ENCODE measurements at places on chromosomes 12 and 14.

- DNase-seq, result no peak
Measured at GRCh38 chr12:73486256-73486655, 1051.4 kb upstream of the ATXN7L3B start.

DNA sequence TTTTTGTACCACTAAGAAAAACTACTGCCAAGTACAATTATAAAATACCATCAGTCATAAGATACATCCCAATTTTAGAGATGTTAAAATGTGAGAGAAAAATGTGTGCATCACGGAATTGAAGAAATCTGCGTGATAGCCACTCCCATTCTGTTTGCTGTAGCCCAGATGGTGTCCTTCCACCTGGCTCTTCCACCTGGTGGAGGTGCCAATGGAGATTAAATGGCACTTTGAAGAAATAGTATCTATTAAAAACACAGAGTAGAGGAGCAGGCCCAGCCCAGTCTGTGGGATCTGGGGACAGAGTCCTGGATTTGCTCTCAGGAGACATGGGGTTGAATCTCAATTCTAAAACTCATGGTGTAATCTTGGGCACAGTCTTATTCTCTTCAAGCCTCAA is 35.5 kb downstream of the TSPAN11 start:
- DNase-seq, result no peak

DNA sequence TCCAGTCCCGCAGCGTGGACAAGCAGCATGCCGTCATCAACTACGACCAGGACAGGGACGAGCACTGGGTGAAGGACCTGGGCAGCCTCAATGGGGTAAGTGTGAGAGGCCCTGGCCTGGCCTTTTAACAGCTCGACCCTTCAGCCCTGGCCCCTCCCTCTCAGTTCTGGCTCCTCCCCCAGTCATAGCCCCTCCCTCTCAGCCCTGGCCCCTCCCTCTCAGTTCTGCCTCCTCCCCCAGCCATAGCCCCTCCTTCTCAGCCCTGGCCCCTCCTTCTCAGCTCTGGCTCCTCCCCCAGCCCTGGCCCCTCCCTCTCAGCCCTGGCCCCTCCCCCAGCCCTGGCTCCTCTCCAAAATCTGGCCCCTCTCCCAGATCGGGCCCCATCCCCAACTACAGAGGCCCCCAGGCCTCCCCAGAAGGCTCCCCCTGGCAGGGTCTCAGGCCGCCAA is 11.2 kb downstream of the CEP170B start:
- DNase-seq, result no peak

DNA sequence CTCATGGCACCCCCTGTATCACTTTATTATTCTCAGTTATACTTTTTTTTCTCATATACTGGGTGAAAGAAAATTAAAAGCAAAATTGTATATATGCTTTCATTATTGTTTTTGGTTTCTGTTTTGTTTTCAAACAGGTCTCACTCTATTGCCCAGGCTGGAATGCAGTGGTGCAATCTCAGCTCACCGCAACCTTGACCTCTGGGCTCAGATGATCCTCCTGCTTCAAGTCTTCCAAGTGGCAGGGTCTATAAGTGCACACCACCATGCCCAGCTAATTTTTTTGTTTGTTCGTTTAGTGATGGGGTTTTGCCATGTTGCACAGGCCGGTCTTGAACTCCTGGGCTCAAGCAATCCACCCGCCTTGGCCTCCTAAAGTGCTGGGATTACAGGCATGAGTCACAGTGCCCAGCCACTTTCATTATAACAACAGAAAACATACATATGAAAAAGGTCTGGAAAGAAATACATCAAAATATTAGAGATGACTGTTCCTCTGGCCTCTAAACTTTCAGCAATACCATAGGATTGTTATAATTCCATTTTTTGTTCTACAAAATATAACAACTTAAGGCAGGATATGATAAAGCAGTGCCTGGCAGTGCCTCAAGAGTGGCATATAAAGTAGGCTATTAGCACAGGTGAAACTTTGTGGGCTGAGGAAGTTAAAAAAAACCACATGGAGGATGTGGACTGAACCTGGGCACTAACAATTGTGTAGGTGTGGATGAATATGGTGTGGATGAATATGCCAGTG is 5.8 kb upstream of the NTN4 start:
- DNase-seq, result no peak

DNA sequence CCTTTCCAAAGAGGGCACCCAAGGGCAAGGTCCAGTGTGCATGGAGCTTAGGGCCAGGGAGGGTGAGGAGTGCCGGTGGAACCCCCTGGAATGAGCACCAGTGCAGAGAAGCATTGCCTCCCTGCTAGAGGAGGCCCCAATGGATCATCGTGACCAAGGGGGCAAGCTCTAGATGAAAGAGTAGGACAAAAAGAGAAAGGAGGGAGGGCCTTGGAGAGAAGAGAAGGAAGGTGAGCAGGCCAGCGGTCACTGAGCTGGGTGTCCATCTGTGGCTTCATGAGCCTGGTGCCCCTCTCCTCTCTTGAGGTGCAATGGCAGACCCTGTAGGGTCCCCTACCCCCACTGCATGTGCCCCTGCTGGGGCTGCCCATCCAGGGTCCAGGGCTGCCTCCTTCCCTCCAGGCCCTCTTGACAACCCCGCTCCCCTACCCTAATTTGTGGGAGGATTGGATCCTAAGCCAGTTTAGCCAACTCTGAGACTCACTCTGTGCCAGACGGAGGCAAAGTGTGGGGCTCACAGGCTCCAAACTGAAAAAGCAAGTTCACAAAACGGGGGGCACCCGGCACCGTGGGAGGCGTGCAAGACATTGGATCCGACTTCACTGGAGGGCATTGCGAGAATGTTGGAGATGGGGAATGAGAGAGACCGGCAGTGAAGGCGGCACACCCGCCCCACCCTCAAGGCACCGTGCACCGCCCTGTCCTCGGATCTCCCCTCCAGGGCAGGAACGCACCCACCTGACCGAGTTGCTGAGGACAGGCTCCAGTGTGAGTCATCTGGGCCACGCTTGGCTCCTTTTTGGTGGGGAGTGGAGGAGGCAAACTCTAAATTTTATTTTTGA is 207.5 kb downstream of the KIF26A start:
- no peak for DNase-seq

DNA sequence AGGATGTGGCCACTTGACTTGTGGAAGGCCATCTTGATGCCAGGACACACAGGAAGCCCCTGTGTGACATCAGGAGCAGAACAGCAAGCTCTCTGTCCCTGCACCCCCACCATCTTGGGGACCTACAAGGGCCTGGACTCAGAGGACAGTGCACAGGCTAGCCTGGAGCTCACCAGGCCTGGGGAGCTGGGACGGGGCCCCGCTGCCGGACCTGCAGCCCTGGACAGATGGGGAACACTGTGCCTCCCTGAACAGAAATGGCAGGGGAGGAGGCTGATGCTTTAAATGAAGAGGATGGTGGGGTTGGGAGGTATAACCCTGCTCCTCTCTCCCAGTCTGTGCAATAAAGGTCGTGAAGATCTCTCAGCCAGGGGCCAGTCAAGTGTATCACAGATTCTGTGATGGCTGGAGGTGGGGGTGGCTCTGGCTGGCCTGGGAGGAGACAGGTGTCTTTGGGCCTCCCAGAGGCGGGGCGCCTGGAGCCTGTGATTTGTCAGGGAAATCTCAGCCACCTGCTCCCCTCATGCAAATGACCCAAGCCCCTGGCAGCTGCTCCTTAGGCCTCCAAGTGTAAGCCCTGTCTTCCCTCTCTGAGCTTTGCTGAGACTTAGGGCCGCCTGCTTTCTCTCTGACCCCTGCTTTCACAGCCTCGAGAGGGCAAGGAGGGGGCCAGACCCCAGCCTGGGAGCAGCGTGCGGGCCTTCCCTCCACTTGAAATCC is 1.1 kb upstream of the GNB3 start:
- DNase-seq, result peak; percentile 17

DNA sequence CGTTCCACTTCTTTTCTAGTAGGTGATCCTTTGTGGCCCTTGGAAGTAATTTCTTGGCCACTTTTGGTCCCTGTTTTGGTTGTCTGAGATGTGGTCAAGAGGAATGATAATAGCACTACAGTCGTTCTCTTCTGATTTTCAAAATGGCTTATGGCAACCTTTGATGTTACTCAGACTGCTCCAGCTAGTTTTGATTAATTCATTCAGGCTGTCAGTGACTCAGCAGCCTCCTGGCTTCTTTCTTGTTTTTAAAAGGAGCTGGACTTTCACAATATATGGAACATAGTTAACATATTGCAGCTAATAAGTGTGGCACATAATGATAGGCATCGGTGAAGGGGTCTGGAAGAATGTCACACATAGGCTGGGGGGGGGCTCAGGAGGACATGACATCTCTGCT is 47.3 kb downstream of the WDR20 start:
- no peak for DNase-seq

DNA sequence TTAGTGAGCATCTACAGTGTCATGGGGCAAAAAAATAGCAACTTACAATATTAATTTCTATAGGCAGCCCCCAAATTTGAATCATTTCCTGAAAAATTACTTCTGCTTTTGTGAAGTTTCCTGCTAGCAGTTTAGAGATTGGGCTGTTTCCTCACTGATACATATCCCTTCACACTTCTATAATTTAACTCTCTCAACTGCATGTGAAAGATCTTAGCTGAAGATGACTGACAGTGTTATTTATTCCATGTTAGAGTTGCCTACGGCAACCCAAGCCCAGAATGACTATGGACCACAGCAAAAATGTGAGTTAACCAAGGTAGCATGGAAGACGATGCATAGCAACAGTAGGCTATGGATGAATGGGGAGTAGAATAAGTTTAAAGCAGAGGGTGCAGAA is at the start of gene KLRG1:
KLRG1 (plus strand) TSS at position 134 of the 400 bp plus-strand sequence; CDS start at position 224, 90 bp downstream.
- DNase-seq, result no peak

DNA sequence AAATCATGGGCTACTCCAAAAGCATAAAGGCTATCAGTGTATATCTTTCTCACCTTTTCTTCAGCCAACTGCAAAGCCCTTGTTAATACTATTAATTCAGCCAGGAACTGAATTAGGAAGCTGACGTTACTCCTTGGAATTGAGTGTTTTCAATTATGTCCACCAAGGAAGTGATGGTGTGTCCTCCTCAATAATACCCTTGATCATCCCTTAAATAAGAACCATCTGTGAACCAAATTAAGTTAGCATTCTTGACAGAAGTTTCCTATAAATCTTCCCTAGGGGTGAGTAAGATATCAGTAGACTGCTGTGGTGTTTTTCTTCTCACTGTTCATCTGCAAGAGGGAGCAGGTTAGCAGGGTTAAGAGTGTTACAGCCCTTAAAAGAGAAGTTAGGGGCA is 252.3 kb upstream of the AVPR1A start:
- DNase-seq, result no peak

DNA sequence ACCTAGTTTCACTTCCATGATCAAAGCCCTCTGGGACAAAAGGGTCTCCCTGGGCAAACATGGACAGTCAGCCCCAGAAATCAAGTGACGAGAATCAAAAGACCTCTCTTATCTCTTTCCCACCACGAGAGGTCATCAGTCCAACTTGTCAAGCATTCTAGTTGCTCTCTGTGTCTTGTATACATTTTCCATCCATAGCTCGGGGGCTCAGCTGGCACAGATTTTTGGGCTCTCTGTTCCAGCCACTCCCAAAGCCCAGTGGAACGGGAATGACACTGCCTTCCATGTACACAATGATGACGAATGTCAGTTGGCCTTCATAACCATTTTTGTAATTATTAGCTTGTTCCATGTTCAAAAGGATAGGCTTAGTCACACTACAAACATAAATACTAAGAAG is 29.7 kb downstream of the NOS1 start:
- DNase-seq, result no peak

- no peak for DNase-seq
Measured at GRCh38 chr12:122994140-122994675, 13.7 kb downstream of the ARL6IP4 start.

DNA sequence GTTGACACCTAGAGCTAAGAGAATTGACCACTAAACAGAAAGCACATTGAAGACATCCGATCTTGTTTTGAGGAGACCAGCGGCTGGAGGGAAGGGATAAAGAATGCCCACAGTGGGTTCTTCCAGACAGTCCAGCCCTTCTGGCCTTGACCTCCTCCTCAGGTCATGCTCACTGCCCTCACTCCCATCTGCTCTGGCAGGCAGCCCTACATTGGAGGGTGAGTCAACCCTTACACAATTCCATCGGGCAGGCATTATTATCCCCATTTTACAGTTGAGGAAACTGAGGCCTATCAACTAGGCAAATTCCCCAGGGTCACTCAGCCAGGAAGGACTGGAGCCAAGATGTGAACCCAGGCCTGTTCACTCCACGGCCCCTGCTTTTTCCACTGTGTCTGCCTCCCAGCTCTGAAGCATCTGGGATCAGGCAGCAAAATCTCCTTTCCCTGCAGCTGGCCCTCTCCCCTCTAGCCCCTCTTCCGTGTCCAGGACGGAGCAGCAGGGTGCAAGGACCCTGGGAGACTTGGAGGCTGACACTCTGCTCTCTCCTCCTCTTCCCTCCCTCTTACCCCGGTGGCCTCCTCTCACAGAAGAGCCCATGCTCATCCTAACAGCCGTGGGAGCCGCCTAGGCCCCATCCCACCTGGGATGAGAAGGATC is 5.3 kb downstream of the SCNN1A start:
- no peak for DNase-seq

- no peak for DNase-seq
Measured at GRCh38 chr14:61089126-61089750, 108.2 kb downstream of the SLC38A6 start.
